ENCODE measurements at places on chromosomes 12 and 14. TPM values are rescaled to one million over a fixed set of nuclear protein-coding genes. Genes with fewer than 3 reads are reported as not detected.
A peak's percentile ranks its signal among the peaks of the same experiment; 100 is the strongest.

- DNase-seq: peak; percentile 62
Measured at GRCh38 chr14:97177635-97178034, 380.5 kb downstream of the VRK1 start.

DNA sequence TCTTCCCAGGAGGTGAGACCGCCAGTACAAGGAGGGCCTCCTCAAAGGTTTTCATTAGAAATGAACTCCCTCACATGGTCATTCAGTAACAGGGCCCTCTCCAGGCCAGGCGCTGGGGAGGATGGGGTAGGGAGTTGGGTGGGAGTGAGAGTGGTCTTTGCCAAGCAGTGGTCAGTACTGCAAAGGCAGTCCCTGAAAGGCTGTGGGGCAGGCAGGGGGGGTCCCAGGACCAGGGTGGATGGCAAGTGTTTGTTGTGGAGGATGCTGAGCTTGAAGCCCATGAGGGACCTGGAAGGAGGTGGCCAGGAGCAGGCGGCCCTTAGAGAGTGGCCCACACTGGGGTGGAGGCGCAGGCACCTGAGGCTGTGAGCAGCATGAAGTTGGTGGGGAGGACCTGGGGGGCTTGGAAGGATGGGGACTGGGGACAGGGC is 26.1 kb downstream of the CEP170B start:
- DNase-seq: no peak

DNA sequence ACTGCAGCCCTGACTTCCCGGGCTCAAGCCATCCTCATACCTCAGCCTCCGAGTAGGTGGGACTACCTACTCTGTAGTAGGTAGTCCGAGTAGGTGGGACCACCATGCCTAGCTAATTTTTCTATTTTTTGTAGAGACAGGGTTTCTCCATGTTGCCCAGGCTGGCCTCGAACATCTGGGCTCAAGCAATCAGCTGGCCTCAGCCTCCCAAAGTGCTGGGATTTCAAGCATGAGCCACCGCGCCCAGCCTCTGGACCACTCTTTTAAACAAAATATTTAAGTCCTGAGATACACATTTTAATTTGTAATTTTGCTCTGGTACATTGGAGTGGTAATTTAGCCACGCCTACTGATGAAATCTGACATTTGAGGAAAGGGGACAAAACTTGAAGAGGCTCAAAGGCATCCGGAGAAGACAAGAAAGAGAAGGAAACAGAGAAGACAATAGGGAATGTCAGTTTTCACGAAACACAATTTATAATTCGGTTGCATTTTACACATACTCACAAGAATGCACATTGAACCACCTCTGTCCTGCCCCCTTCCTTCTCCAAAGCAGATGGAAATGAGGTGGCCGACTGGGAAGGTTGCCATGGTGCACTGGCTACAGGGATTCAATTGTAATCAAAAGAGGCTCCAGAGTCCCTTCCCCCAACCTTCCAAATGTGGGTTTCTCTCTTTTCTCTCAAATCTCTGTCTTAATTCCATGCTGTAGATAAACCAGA is 9.7 kb upstream of the TUBA1A start:
- peak; percentile 85 for DNase-seq

DNA sequence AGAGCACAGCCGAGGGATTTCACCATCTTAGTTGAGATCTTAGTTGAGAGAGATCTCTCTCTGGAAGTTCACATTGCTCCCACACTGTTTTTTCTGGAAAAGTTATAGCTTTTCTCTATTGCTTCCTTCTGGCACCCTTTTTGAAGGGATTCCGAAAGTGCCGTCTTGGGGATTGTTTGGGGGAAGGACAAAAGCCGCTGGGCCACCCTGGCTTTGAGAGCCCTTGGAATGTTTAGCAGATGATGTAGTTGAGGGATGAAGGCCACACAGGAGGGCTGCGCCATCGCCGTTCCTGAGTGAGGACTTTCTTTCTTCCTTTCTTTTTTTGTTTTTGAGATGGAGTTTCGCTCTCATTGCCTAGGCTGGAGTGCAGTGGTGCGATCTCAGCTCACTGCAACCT is 17.7 kb downstream of the PLEKHG3 start:
- no peak for DNase-seq

DNA sequence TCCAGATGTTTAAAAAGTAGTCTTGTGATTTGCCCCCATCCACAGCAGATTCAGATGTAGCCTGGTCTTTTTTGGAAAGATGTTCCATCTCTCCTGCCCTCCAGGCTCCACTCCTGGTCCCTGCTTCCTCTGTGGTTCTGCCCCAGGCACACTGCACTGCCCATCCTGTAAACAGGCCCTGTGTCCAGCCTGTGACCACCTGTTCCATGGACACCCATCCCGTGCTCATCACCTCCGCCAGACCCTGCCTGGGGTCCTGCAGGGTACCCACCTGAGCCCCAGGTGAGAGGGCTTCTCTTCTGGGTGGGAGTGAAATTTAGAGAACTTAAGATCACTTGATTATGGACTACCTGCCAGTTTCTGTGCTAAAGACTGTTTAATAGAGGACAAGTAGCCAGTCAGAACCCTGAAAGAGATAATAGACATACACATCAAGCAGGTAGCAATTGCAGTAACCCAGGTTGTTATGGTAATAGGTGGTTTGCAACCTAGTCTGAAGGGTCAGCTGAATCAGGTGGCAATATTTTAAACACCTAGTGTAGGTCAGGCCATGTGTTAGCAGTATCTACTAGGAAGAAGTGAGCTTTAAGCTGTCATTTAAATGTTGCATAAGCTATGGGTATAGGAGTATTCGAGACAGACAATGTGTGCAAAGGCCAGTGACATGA is 2.1 kb downstream of the RNF31 start:
- DNase-seq: no peak

DNA sequence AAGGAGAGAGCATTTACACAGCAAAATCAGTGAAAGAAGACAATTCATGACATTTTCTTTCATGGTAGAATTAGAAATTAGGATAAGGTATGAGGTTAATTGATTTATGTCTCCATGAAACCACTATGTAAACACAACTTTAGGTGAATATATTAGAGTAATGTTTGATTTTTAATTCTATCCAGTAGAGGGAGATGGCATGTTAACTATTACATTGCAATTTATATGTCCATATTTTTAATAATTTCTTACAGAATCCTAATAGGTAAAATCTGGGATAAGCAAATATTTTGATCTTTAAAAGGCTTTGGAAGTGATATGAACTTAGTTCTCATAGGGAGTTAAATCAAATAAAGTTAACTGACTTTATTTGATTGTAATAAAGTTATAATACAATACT is 373.4 kb upstream of the PDE3A start:
- no peak for DNase-seq

GRCh38 chr14:59305231-59305630 is 116.8 kb downstream of the DAAM1 start:
- DNase-seq: peak; percentile 58

GRCh38 chr14:76727384-76727783 is 33.9 kb upstream of the VASH1 start:
- no peak for DNase-seq

GRCh38 chr12:121189619-121190155 is 20.2 kb upstream of the P2RX4 start:
- peak; percentile 37 for DNase-seq

The SERPINA10 gene
- total RNA-seq: not detected

GRCh38 chr12:11962860-11963259 is 107.9 kb upstream of the BCL2L14 start:
- no peak for DNase-seq

- no peak for DNase-seq
Measured at GRCh38 chr14:47189911-47190484, 485.4 kb downstream of the MDGA2 start.

The CISTR gene
- total RNA-seq: not detected

DNA sequence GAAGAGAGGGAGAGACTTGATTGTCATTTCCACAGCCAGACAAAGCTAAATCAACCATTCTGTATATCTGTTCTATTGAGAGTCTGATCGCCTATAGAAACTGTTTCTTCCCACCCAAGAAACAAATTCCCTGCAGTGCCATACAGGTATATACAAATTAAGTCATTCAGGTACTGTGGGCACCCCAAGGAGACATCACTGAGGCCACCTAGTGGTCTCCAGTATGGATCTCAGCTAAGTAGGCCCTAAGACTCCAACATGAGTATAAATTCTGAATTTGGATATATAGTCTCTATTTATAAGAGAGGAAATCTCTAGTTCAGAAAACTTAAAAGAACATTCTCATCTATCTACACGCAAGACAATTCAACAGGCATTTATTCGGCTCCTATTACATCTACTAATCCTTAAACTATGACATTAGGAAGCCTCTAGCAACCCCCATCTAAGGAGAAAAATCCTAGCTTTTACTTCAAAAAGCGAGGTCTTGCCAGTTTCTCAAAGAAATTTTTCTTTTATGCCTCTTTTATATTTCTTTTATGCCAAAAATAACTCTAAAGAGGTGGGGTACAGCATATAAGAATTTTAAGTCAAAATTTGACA is 62.6 kb downstream of the DCAF5 start:
- peak; percentile 46 for DNase-seq

DNA sequence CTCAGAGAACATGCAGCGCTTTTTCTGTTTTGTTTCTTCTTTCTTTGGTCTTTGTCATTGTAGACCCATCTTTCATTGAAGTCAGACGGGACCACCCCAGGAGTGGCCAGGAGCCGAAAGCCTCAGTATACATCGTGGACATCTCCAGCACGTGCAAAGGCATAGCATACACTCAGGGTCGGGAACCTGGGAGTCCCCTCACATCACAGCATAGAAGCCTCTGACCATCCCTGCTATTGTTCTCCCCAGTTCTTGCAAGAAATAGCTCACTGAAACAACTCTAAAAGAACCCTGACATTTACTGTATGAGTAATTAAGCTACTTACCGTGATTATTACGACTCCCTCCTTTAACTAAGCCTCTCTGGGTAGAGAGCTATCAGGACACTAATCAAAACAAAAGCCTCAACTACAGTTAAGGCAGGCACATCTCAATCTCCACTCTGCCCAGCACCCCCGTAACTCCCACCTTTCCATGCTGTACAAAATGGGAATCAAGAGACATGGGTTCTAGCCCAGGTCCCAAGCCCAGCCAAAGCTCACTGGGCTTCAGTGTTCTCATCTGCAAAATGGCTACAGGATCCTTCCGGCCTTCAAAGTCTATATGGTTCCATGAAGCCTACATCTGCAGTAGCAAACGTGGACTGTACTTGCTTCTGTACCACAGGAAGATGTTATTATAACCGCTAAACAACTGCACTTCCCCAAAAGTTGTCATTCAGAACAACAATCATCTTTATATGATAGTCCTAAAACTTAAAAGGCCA is 6.7 kb downstream of the CCDC88C start:
- DNase-seq: no peak

GRCh38 chr12:31773867-31774266 is 45.0 kb upstream of the AMN1 start:
- DNase-seq: no peak

DNA sequence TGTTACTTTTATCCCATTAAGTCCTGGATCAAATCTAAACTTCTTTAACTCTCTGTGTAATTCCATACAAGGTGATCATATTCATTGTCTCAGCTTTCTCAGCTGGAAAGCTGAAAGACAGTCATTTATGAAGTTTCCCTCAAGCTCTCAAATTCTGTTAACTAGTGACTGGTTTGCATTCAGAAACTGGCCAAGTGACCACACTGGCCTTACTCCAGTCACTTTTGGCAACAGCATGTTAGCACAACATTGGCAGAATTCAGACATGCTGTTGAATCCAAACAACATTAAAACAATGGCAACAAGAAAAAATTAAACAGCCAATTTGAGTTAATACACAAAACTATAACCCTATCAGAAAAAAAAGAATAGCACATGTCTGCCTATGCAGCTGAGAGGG is 343.3 kb downstream of the MDGA2 start:
- DNase-seq: no peak

The RAPGEF3 gene
- total RNA-seq: 0.83 TPM

The CDKN3 gene
- 130 TPM for total RNA-seq

The ETFBKMT gene
- 1.0 TPM for total RNA-seq

DNA sequence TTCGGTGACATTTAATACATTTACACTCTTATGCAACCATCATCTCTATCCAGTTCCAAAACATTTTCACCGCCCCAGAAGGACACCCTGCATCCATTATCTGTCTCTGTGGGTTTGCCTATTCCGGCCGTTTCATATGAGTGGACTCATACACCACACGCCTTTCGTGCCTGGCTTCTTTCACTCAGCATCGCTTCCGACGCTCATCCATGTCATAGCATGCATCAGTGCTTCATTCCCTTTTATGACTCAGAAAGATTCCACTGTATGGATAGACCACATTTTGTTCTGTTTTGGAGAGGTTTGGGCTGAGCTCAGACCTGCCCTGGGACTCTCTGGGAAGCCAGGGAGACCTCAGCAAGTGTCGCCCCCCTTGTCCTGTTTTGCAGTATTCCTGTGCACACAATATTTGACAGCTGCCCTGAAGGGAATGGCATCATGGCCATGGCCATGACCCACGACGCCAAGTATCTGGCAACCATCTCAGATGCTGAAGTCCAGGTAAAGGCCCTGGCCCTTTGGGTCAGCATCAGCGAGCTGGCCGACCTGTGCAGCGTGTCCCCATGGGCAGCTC is 23.8 kb downstream of the CFAP251 start:
- DNase-seq: no peak

GRCh38 chr14:57987596-57988300 is 121.9 kb upstream of the SLC35F4 start:
- DNase-seq: no peak

DNA sequence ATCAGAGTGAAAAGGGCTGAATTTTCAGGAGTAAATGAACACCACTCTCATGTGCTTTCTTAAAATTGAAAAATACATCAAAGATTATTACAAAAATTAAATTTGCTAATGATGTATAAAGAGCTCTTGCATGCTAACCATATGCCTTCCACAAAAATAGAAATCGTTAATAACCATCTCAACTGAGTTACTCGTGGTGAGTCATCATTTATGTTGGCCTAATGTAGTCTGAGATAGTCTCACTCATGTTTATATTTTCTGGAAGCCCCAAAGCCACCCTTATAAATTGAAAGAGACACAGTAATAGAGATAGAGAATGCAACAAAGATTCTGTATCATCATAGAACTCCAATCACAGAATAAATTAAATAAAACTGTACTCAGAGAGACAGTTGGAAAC is 131.2 kb downstream of the KCNH5 start:
- no peak for DNase-seq

DNA sequence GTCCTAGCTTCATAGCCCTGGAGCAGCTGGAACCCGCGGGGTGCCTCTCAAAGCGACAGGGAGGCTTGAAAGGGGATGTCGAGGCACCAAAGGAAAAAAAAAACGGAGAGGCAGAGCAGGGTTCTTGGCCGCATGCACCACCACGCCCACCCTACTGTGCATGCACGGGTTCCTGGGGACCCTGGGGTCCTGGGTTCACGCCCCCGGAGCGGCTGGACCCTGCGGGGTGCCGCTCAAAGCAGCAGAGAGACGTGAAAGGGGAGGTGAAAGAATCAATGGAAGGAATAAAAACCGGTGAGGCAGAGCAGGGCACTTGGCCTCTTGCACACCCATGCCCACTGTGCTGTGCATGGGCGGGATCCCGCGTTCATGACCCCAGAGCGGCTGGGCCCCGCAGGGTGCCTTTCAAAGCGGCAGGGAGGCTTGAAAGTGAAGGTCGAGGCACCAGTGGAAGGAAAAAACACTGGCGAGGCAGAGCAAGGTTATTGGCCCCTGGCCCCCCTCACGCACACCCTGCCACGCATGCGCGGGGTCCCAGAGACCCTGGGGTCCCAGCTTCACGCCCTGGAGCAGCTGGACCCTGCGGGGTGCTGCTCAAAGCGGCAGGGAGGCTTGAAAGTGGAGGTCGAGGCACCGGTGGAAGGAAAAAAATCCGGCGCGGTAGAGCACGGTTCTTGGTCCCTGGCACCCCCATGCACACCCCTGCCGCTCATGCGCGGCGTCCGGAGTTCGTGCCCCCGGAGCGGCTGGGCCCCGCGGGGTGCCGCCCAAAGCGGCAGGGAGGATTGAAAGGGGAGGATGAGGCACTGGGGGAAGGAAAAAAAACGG is 318.5 kb downstream of the ALG10 start:
- DNase-seq: peak; percentile 51
